ENCODE measurements at places on chromosomes 4 and X.

- DNase-seq = no peak
Measured at GRCh38 chr4:33453916-33454315, 2733.7 kb downstream of the PCDH7 start.

GRCh38 chr4:88597970-88598660 lies 5.8 kb downstream of the HERC3 start:
- no peak for DNase-seq

DNA sequence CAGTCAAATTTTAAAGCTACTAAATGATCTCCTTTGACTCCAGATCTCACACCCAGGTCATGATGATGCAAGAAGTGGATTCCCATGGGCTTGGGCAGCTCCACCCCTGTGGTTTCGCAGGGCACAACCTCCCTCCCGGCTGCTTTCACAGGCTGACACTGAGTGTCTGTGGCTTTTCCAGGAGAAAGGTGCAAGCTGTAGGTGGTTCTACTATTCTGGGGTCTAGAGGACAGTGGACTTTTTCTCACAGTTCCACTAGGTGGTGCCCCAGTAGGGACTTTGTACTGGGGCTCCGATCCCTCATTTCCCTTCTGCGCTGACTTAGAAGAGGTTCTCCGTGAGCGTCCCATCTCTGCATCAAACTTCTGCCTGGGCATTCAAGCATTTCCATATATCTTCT lies 845.2 kb downstream of the PCDH18 start:
- DNase-seq = no peak

DNA sequence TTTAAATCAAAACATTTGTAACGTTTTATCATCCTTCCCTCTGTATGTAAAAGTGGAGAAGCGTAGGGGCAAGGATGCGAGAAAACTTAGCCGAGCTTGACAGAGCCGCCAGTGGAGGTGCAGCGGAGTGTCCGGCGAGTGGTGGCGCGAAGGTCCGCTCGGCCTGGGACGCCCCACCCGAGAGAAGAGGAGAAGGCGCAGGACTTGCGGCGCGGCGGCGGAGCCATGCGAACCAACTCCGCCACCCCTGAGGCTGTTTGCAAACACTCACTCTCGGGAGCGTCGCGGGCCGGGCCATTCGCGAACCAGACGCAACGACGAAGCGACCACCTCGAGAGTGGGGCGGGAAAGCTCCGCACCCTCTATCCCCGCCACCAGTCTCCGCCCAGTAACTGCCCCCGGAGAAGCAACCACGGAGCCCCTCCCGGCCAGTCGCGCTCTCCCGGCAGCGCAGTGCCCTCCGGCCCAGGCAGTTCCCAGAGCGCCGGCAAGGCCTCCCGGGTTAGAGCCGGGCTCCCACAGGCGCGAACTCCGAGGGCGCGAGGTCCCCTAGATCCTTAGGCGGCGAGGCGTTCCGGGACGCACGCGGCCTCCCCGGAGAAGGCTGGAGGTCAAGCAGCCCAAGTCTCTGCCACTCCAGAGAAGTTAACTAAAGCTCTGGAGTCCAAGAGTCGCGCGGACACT lies 2.3 kb upstream of the MAB21L2 start:
- no peak for DNase-seq

DNA sequence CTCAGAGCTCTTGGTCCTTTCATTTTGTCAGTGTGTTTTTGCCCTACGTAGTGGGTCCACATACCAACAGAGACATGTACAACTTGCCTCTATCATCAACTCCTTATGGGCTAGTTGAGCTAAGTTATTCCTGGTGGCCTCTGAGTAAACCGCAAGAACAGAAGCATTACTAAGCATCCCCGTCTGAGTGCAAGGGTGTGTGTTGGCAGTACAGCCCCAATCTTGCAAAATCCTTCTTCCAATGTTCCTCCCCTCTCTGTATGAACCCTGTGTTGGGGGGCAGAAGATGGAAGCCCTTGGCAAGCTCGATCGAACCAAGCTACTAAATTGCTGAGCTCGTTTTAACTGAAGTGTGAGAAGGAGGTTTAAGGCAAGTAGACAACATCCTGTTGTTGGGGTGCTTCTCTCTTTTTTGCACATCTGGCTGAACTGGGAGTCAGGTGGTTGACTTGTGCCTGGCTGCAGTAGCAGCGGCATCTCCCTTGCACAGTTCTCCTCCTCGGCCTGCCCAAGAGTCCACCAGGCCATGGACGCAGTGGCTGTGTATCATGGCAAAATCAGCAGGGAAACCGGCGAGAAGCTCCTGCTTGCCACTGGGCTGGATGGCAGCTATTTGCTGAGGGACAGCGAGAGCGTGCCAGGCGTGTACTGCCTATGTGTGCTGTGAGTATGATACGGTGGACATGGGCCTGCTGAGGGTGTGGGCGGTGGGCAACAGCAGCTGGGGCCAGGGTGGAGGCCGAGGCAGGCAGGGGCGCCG lies at the start of gene SH2D1A:
TSS of gene SH2D1A (plus strand) at position 447 of the 760 bp plus-strand sequence. CDS start at position 527, 80 bp downstream.
- DNase-seq = no peak

DNA sequence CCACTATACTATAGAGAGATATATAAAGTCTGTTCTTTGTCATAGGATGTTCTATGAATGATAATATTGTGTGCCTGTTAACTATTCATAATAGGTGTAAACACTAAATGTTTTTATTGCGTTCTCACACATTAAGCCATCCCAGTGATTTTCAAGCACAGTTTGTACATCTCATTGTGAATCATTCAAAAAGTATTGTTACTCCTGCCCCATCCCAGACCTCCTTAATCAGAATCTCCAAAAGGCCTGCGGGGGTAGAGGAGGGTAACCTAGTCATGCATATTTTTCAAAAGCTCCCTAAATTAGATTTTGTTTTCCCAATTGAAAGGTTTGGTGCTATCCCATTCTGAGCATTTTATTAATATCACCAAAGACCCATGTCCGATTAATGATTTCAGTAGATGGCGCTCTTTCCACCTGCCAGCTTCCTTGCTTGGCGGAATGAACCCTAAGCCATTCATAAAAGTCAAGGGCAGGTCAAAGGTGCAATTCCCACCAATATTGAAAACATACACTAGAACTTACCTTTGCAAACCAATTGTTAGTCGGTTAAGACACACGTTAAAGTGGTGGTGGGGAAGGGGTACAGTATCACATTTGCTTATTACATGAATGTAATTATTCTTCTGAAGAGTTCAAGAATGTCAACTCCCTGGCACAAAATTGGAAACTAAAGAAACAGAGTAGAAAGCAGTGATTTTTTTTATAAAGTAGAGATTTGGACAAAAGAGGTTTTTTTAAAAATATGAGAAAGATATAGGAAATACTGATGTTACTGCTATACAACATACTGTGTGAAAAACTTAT lies 5.8 kb upstream of the TET2 start:
- DNase-seq = no peak

DNA sequence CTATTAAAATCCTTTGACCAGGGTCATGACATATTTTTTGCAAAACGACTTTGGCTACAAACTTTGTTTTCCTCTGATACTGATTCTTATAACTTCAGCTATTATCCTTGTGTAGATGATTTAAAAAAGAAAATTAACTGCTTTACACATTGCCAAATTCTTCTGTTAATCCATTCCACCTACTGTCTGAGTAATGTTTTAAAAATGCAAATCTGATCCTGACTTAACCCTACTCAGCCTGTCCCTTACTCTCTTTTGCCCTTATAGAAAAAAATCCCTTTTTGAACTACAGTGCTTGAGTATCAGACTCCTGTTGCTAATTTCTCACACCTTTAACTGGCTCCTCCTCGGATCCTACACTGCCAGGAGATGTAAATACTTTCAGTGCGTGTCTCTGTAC lies 723.1 kb downstream of the ADGRL3 start:
- no peak for DNase-seq

DNA sequence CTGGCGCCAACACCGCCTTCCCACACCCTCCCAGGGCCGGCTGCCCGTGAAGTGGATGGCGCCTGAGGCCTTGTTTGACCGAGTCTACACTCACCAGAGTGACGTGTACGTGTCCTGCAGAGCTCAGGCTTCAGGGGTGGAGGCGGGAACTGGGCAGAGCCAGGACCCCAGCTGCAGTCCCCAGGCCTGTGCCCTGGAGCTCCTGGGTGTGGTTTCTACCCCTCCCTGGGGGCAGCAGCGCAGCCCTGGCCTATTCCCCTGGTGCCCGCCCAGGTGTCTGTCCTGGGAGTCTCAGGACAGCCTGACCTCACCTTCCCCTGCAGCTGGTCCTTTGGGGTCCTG lies 13.1 kb downstream of the FGFR3 start:
- DNase-seq = no peak

- peak; percentile 21 for DNase-seq
Measured at GRCh38 chr4:97496298-97496873, 646.9 kb downstream of the STPG2 start.

- no peak for DNase-seq
Measured at GRCh38 chr4:95550115-95550987, 1.6 kb upstream of the UNC5C start.

GRCh38 chr4:54908763-54909162 lies 216.6 kb downstream of the KDR start:
- no peak for DNase-seq

DNA sequence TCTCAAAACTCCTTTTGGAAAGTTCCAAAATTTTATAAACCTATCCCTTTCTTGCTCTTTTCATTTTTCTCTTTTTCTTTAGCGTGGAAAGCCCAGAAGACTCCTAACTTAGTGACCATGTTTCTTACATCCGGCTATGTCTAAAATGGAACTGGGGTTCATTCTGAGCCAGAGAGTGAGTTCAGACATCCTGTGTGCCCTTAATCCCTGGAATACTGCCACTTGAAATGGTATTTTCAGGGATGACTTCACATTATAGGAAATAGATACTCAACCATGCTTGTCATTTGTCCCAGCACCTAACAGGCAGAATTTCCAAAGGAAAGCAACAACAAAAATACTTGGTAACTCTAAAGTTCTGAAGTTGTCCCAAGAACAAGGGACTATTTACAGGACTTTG lies 379.6 kb downstream of the ARHGAP24 start:
- no peak for DNase-seq

- no peak for DNase-seq
Measured at GRCh38 chrX:72127332-72127731, 4.4 kb downstream of the RTL5 start.

- DNase-seq = no peak
Measured at GRCh38 chr4:167786504-167786903, 305.8 kb upstream of the ANXA10 start.

- no peak for DNase-seq
Measured at GRCh38 chr4:142845293-142846107, 601 bp downstream of the INPP4B start.

GRCh38 chr4:38673130-38673978 lies 9.4 kb downstream of the KLF3 start:
- DNase-seq = no peak

GRCh38 chrX:129843459-129844306 lies at the start of gene ZDHHC9:
Gene ZDHHC9, minus strand, starts transcription at chrX:129843886. Its CDS starts 1,941 bp downstream, at chrX:129841945.
- DNase-seq = peak; percentile 50

GRCh38 chrX:39161611-39162255 lies 360.5 kb downstream of the MID1IP1 start:
- DNase-seq = no peak

- no peak for DNase-seq
Measured at GRCh38 chr4:187179086-187180058, 455.7 kb upstream of the FAT1 start.

- DNase-seq = no peak
Measured at GRCh38 chr4:81827577-81828202, 356.0 kb upstream of the RASGEF1B start.

- no peak for DNase-seq
Measured at GRCh38 chr4:105546086-105546485, 6.3 kb upstream of the ARHGEF38 start.

DNA sequence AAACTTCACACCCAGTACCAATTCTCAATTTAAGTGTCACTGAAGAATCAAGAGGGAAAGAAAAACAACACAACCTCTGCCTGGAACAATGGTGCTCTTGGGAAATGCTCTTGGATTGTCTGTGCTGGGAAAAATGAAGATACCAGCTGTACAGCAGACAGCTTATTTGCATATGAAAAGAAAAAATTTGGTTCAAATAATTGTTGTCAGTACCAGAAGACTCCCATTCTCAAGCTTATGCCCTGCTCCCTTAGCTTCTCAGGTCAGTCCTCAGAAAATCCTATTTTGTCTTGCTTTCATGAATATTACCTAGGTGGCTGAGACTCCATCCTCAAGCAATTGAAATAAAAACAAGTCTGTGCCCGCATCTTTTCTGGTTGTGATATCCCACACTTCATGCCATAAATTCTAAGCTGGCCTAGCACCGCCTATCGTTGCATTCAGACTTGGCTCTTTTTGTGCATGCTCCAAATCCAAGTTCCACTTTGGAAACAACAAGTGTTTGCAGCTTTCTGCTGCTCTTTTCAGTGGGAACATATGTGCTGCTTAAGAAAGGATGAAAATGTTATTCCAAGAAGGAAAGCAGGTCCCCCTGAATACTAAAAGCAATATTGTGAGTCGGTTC lies 431.6 kb downstream of the INPP4B start:
- DNase-seq = no peak

DNA sequence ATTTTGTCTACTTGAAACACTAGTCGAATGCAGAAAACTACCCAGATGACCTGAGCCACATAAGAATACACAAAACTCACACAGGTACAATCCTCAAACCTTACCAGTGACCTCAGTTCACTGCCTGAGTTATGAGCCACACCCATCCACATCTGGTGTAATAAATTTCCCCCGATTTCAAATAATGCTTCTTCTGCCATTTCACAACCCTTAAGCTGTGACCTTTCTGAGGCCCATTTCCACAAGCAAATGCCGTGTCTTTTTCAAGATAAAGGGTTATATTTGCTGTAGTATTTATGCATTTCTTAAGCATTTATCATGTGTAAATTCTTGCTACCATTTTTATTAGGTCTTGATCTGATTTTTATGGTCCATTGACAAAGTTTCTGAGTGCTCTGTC lies 1.8 kb upstream of the ARHGEF38 start:
- DNase-seq = no peak

DNA sequence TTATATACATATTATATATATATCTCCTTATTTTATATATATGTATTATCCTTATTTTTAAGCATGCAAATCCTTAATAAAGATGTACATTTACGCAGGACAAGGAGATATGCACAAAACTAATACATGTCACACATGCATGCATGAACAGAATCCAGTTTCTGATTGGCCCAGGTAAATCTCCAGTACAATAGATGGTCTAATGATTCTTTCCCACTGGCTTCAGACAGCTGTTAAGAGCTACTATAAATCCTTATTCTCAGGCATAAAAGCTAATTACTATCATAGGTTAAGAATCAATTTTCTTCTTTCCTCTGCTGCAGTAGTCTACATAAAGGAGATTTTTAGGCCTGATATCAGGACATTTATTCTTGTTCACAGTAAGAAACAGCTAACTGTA lies 689.8 kb downstream of the KCTD8 start:
- no peak for DNase-seq

Data from brain pericyte (primary cell).